ENCODE measurements at places on chromosomes 13 and 19. TPM values are rescaled to one million over a fixed set of nuclear protein-coding genes. Genes with fewer than 3 reads are reported as not detected.

DNA sequence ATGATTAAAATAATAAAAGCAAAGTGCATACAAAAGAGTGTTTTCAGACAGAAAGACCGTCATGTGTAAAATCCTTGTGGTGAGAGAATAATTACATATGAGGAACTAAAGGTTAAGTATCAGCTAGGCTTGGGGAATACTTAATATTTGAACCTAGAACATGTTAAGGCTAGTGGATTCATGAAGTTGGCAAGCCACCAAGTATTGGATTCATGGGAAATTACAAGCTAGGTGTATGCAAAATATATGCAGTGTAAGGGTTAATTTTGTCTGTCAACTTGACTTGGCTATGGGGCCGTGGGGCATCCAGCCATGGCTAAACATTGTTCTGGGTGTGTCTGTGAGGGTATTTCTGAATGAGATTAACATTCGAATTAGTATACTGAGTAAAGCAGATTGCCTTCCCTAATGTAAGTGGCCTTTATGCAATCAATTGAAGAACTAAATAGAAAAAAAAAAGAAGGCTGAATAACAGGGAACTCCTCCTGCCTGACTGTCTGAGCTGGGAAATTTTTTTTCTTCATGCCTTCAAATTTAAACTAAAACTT, 533.5 kb upstream of the KLF12 start:
- no peaks in the 10 kb centered on the region for H3K4me1 ChIP-seq
- no peak overlapping the region for H3K27ac ChIP-seq
- H3K36me3 ChIP-seq, result no peaks in the 10 kb centered on the region
- H3K4me3 ChIP-seq, result no peak overlapping the region
- no peak for DNase-seq

Gene OLFM2
- polyA plus RNA-seq, result not detected

Gene ZNF790
- polyA plus RNA-seq, result 2.3 TPM

GRCh38 chr19:30878495-30878894, 470.7 kb downstream of the TSHZ3 start:
- no peaks in the 10 kb centered on the region for H3K36me3 ChIP-seq
- peaks cover 45% of the 10 kb centered on the region for H3K4me1 ChIP-seq
- H3K4me3 ChIP-seq, result peak overlapping the region; percentile 53
- H3K27ac ChIP-seq, result peak overlapping the region; percentile 42
- no peak for DNase-seq

Gene PPP5C
- 9.9 TPM for polyA plus RNA-seq

Data from CD14-positive monocyte (primary cell).